ENCODE measurements at places on chromosomes 6 and 20.

DNA sequence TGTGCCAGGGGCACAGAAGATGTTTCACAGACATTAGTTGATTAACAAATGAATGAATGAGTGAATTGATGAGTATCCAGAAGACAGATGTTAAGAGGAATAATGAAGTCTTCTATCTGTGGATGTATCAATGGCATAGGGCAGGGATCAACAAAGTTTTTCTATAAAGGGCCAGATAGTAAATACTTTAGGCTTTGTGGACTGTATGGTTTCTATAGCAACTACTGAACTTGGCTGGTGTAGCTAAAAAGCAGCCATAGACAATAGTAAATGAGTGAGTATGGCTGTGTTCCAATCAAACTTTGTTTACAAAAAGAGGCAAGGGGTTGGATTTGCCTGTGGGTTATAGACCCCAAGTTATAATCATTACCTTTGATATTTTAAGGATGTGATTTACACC is 144.0 kb downstream of the PRL start:
- DNase-seq, result no peak

DNA sequence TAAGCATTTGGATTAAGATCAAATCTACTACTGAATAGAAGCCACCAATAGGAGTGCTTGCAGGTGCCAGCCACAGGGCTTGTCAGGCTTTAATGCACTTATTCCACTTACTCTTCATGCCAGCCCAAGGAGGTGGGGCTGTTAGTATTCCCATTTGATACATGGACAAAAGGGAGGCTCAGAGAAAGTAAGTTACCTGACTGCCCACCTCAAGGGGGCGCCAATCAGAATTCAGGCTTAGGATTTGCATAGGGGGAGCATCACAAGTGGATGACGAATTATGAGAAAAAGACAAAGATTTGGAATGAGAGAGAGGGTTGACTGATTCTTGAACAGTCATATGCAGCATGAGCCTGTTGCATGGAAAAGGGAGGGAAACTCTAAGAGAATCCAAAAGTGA is 188.4 kb upstream of the TSHZ2 start:
- DNase-seq, result peak; percentile 8

DNA sequence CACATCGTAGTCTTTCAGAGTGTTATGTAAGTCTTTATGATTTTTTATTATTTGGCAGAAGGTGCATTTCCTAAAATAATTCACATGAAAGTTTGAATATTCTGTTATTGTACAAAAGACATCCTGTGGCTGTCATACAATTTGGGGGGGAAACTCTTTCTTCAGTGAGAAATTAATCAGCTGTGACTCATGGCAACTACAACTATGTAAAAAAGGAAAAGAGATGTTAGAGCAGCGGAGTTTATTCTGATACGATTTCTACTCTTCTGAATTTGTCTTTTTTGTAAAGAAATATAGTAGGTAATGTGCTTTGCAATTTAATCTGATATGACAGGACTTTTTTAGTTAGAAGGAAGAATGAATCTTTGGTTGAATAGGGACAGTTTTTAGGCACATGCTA is 14.2 kb downstream of the COL19A1 start:
- no peak for DNase-seq

- no peak for DNase-seq
Measured at GRCh38 chr6:149846321-149846720, 17.8 kb downstream of the LRP11 start.

DNA sequence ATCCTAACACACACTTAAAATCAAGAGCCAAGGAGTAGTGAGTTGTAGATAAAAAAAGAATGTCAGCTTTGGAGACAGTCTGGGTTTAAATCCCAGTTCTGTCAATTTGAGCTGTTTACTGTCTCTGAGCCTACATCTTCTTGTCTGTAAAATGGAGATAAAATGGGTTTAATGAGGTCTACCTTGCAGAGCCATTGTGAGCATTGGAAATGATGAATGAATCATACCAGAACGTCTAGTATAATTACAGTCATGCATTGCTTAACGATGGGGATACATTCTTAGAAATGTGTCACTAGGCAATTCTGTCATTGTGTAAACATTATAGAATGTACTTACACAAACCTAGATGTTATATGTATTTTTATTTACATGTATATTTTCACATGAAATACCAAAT is 17.6 kb upstream of the SGK2 start:
- no peak for DNase-seq

GRCh38 chr6:6753301-6753700 is 164.8 kb downstream of the LY86 start:
- no peak for DNase-seq

GRCh38 chr6:20148433-20148832 is 63.8 kb downstream of the MBOAT1 start:
- no peak for DNase-seq

DNA sequence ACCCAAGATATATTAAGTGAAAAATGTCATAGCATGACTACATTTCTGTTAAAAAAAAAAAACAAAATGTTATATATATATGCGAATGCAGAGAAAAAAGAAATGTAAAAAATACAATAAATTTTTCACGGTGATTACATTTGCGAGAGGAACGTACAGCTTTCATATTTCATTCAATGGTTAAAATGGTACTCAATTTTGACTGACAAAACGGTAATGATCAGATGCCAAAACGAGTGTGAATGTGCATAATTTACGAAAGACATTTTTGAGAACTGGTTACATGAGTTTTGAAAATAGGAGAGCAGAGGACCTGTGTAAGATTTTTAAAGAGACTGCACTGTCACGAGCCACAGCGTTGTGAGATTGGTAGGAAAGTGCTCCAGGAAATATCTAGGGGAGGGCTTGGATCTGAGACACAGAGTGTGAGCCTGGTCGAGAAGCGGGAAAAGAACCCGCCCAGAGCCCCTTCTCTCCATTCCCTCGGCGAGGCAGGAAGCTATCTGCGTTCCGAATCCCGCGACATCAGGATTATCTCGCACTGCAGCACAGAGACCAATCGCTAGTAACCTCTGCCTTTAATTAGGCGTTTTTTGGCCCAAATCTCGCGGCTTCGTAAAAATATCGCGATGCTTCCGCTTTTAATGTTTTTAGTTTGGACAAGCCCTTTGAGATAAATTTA is 28.5 kb downstream of the TRIM27 start:
- peak; percentile 90 for DNase-seq

DNA sequence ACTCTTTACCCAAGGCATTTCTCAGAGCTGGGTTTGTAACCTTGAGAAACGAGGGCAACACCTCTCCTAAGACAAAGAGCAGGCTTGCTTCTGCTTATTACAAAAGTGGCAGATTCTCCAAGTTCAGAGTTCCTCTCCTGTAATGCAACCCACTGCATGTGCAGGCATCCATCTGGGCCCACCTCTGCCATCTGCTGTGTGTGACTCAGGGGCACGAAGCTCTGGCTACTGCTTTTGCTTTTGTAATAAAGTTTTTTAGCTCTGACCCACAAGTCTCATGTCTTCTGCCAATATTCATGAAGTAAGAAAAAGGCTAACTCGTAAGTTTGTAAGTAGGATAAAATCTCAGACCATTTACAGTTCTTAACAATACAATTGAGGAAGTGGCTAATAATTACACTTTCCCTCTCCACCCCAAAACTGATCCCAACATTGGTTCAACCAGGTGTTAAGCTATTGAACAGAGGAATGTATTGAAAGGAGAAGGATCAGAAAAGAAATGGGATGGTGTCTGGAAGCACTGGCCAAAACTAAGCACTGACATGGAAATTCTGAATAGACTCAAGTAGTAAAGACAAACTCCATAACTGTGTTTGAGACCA is 51.7 kb upstream of the SMLR1 start:
- DNase-seq, result no peak

DNA sequence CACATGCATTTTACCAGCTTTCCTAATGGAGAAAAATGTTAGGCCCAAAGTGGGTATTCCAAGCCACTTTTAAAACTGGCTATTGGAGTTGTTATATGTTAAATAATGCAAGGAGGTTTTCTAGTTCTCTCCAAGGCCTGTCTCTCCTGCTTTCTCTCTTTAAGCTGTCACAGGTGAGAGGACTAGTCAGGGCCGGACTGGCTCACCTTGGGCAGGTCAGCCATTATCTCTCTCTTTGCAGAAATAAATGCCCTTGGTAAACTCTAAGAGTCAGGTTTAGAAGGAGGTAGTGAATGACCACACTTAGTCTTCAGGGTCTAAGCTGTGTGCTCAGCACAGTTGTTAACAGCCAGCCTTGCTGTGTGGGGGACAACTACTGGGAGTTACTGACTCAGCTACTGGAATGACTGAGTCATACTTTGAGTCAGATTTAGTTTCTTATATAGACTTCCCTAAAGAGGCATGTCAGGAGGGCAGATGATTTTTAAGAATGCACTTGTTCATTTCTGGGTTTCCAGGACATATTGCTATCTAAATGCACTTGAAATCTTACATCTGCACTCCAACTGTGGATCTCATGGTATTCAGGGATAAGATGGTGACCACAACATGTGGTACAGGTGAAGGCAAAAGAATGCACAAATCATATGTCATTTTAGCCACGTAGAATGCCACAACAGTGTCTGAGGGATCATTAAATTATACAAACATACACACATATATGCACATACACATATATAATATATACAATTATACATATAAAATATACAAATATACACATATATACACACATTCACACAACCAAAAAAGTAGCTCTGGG is 719.4 kb downstream of the EPM2A start:
- DNase-seq, result peak; percentile 16

- DNase-seq, result no peak
Measured at GRCh38 chr6:116691154-116691553, 10.1 kb downstream of the KPNA5 start.

- no peak for DNase-seq
Measured at GRCh38 chr6:39752835-39753724, 27.9 kb upstream of the KIF6 start.

DNA sequence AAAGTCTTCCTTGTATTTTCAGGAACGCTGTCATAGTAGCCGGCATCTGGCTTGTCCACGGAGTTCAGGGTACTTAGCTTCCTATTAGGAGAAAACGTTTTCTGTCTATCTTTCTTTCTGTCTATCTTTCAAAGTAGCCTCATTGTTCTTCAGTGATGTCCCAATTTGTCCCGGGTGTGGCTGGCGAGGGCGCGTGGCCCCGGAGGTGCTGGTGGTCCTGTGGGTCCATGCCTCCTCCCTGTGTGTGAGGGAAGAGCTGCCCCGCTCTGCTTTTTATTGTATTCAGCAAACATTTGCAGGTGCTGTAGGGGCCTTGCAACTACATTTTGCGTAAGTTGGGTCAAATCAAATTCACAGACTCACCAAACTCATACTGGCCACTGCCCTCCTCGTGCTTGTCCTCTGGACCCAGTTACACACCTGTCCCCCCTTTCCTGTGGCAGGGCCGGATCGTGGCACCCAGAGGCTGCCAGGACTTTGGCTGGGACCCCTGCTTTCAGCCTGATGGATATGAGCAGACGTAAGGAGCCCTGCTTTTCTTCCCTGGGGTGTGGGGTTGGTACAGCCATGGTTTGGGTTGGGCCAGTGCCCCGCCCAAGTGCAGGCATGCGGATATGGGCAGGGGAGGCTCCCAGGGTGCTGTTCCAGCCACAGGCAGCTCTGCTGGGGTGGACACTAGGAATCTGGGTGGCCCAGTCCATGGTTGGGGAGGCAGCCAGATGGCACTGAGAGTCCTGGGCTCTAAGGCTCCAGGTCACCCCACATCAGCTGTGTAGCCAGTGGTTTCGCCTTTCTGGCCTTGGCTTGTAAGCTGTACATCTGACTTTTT is 12.3 kb downstream of the ITPA start:
- DNase-seq, result no peak

GRCh38 chr6:21666201-21666691 is 72.7 kb downstream of the SOX4 start:
- no peak for DNase-seq

DNA sequence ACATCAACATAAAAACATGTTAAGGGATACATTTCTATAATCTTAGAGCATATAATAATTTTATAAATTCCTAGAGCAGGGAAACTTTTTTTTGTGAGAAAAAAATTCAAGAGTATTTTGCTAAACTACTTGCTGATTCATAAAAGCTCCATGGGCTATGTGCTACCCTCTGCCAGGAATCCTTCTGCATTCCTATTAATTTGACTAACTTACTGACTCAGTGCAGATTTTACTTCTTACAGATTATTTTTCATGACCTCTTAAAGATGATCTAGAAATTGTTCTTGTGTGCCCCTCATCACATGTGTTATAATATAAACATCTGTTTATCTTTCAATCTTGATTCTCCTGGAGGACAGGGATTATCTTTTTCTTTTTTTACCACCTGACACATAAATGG is 5.7 kb downstream of the VTA1 start:
- no peak for DNase-seq

GRCh38 chr20:15487682-15488081 is 1085.6 kb downstream of the KIF16B start:
- DNase-seq, result no peak

DNA sequence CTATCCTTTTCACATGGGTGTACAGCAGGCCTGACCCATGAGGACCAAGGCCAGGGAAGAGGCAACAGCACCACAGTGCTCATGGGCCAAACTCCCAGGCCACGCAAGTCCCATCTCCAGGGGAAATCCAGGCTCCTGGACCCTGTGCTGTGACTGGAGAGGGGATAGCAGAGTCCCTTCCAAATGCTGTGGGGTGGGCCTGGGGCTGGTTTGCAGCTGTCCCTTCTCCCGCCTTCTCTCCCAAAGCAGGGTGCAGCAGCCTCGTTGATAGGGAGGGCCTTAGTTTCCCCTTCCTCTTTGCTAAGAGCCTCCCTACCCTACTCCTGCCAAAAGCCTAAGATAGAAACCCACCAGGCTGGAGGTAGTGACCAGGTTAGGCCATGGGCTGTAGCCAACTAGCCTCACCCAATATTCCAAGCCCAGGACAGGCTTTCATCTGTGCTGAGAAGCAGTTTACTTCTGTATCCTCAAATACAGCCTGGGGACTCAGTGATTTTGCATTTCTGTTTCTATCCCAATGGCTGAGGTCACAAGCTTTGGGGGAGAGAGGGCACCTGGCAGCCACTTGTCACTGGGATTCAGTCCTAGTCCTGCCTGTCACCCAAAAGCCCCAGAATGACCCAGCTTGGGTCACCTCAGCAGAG is 1.4 kb downstream of the CTSZ start:
- no peak for DNase-seq

- DNase-seq, result no peak
Measured at GRCh38 chr6:24356310-24356973, 1.4 kb downstream of the DCDC2 start.

GRCh38 chr6:79602859-79603258 is 28.3 kb upstream of the SH3BGRL2 start:
- DNase-seq, result no peak

- no peak for DNase-seq
Measured at GRCh38 chr6:161396539-161396938, 122.7 kb upstream of the AGPAT4 start.

All from stimulated activated CD4-positive, alpha-beta T cell treated with anti-CD3 and anti-CD28 coated beads, Interleukin-15, amount 100 ng/mL, for 48 hours (primary cell).